ENCODE measurements at places on chromosomes 5 and 9.

- DNase-seq = no peak
Observed at GRCh38 chr9:98241357-98242300, 13.8 kb downstream of the TBC1D2 start.

GRCh38 chr9:89329917-89330316 is 11.6 kb downstream of the SECISBP2 start:
- no peak for DNase-seq

- no peak for DNase-seq
Observed at GRCh38 chr5:138490648-138491283, 25.5 kb downstream of the EGR1 start.

- DNase-seq = no peak
Observed at GRCh38 chr9:94624629-94625028, 14.7 kb downstream of the FBP1 start.

- no peak for DNase-seq
Observed at GRCh38 chr9:7376213-7376612, 423.4 kb downstream of the DMAC1 start.

GRCh38 chr9:105385381-105385985 is 62.4 kb upstream of the FSD1L start:
- no peak for DNase-seq

DNA sequence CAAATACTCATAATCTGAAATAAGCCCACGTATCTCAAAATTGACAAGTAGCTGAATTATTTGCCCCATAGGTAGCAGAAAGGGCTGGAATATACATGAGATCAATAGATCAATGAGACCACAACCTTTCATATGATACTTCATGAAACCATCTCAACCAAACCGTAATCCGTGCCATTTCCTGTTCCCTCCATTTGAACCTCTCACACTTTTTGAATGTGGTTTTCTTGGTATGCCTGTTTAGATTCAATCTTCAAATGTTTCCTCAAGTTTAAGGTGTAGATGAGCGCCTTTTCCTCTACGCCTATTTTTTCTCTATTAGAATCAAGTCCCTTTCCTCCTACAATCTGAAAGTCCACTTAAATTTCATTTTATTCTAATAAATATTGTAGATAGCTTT is 805.5 kb downstream of the EFNA5 start:
- DNase-seq = no peak

DNA sequence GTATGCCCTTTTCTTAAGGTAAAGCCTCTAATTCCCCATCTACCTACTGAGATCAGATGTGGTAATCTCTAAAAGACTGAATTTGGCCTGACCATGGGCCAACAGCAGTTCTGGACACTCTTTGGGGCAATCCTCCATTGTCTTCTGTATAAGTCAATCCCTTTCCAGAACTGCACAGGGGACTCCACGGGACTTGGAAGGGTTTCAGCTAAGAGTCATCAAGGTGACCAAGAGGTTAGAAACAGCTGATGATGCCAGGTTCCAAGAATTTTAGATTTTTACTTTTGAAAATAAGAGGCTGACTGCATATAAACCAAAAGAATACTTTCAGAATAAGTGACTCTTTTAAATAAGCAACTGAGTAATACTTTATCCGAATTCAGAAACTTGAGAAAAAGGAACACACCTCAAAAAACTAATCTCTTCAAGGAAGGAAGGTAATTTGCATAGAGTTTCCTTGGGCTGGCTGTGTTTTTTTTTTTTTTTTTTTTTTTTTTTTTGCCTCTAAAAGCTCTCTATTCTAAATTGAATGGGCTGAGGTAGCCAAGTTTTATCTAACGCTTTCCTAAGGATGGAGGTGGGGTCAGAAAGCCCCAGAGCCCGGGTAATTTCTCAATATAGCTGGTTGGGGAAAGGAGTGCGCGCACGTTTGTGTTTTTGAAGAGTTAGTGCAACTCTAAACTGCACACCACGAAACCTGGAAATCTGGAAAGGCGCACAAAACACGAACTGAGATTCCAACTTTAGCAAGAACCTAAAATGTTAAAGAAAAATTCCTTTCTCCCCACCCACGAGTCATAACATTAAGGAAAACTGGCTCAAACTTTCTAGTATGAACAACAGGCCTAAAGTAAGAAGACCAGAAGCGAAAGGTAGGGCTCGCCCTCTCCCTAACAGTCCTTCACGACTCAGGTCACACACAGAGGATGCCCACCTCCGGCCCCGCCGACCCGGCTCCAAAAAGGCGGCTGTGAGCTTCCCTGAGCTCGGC is 1.3 kb downstream of the VCP start:
- DNase-seq = no peak

DNA sequence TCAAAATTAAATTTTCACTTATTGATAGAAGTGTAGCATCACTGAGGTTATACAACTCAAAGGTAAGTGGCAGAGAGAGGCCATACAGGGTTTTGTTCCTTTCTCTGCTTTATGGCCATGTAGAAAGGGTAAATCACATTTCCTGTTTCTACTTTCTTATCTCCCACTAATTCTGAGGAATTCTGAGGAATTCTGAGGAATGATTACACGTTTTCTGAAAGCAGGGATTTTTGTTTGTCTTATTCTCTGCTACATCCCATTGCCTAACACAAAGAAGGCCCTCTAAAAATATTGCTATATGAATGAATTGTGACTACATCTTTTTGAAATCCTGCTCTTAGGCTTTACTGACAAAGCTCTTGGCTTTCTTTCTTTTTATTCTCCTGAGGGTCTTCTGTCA is 516.9 kb upstream of the ZNF608 start:
- no peak for DNase-seq

GRCh38 chr5:136743052-136743451 is 377.7 kb upstream of the TRPC7 start:
- no peak for DNase-seq

- no peak for DNase-seq
Observed at GRCh38 chr5:153151558-153151957, 338.9 kb upstream of the GRIA1 start.

DNA sequence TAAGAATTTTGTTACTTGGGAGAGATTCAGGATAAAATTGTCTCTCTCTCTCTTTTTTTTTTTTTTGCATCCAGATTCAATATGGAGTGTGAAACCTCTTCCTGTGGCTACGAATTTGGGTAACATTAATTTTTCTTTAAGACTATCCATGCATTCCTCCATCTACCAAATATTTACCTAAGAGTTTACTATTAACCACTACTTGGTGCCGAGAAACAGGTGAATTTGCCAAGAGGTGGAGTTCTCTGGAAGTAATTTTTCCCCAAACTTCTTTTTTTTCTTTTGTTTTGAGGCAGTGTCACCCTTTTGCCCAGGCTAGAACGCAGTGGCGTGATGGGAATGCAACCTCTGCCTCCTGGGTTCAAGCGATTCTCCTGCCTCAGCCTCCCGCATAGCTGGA is 206.3 kb upstream of the VLDLR start:
- no peak for DNase-seq

GRCh38 chr9:75892216-75892911 is 1.9 kb downstream of the PCSK5 start:
- DNase-seq = no peak

GRCh38 chr5:124446120-124446519 is 300.3 kb downstream of the ZNF608 start:
- DNase-seq = no peak

GRCh38 chr9:89363311-89363670 is 45.0 kb downstream of the SECISBP2 start:
- DNase-seq = no peak

DNA sequence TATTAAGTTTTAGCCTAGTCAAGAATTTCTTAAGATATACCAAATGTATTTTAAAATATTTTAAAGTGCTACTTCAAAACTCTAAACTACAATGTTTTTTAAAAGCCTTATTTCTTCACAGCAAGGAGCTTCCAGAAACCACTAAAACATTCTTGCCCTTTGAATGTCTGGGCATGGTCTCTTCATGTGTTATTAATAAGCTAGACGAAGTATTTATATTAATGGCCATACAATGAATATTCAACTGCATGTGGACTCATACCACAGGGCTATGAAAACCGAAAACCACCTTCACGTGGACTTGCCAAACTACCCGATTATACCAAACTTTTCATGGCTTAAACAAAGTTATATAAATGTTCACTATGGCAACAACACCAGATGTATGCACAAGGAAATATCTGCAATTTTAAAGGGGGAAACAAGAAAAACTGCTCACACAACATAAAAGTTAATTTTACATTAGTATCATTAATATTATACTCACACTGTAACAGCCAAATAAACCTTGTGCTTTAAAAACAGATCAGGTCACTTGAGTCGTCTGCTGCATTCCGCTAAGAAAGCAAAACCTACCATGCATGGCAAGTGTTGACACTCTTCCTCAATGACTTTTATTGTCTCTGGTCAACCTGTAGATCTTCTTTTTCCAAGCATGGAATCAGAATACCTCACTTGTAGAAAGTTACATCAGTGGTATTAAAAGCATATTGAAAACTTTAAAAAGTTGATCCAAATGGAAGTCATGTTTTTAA is 246.3 kb downstream of the BNC2 start:
- DNase-seq = no peak

- no peak for DNase-seq
Observed at GRCh38 chr9:28155671-28156070, 582.4 kb upstream of the C9orf72 start.

DNA sequence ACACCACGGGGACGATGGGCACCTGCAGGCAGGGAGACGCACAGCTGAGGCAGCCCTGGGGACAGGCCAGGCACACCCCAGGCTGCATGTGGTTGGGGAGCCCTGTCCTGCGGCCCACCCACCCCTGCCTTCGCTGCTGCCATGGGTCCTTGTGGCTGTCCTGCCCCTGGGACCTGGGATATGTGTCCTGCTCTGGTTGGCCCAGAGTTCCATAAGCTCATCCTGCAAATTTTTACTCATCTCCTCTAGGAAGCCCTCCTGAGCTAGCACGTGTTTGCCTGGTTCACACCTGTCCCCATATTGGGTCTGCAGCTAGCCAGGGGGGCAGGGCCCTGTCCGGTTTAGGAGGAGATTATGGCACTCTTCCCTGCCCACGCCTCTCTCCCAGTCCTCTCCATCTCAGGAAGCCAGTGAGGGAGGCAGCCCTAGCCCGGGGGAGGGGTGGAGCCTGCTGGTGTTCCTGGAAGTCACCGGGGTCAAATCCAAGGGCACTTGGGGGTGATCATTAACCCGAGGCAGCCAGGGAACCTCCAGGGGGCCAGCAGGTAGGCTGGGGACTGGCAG is 12.2 kb downstream of the EGFL7 start:
- DNase-seq = no peak

- DNase-seq = no peak
Observed at GRCh38 chr5:180803181-180804128, 849 bp upstream of the MGAT1 start.

DNA sequence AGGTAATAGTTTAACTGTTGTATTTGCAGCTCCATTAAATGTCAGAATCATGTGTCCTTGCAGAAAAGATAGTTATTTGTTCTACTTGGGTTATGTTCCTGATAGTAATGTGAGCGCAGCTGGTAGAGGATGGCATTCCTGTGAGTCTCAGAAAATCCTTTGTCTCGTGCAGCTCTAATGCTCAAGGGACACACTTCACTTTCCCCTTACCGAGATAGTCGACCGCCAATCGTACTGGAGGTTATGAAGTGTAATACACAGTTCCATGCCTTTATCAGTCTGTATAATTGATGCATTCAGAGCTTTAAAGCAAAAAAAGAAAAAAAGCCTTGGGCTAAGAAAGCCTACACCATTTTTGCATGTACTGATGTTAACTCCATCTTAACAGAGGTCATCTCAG is 60.2 kb upstream of the SRP19 start:
- DNase-seq = no peak

- no peak for DNase-seq
Observed at GRCh38 chr5:126613941-126614592, 13.3 kb downstream of the PHAX start.

- DNase-seq = no peak
Observed at GRCh38 chr5:37696190-37697021, 143.4 kb downstream of the GDNF start.

DNA sequence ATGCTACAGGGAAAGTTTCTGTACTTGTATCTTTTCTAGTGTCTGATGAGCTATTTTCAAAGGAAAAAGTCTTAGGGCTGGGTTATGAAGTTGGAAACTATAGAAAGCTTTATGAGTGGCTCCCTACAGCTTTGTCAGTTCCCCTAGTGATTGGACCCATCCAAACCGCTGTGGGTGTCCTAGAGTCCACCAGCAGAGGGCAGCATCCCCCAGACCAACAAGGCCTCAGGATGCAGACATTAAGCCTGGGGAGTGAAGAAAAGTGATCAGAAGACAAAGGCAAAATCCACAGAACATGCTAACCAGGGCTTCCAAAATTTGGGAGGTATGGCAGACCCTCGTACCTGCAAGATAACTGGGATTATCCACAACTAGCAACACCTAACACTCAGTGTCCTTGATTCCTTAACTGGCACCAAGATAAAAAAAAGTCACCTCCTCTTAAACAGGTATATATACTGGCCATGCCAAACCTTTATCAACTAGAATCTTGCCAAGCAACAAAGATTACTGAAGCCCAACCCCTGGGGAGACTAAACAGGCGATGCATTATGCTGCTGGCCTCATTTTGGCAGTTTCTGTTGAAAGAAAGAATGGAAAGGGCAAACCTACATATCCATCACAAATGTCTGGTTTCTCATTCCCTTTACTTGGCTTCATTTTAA is 110.4 kb upstream of the NR5A1 start:
- peak; percentile 63 for DNase-seq

DNA sequence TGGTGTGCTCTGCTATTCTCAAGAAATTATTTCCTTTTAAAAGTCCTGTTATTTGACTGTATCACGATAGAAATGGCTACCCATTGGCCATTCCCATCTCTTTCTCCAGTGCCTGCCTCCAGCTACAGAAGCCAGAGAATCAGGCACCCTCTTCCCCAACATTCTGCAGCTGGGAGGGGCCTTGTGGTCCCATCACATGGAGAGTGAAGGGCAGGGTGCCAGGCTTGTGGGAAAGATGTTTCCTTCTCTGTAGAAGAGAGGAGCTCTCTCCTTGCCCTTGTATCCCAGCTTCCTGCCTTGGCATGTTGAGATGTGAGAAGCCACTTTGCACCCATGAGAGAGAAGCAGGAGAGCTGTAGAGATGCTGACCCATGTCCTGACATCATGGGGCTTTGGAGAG is 465.0 kb downstream of the MTRR start:
- DNase-seq = no peak

- DNase-seq = no peak
Observed at GRCh38 chr5:33120671-33121070, 320.1 kb upstream of the TARS1 start.

DNA sequence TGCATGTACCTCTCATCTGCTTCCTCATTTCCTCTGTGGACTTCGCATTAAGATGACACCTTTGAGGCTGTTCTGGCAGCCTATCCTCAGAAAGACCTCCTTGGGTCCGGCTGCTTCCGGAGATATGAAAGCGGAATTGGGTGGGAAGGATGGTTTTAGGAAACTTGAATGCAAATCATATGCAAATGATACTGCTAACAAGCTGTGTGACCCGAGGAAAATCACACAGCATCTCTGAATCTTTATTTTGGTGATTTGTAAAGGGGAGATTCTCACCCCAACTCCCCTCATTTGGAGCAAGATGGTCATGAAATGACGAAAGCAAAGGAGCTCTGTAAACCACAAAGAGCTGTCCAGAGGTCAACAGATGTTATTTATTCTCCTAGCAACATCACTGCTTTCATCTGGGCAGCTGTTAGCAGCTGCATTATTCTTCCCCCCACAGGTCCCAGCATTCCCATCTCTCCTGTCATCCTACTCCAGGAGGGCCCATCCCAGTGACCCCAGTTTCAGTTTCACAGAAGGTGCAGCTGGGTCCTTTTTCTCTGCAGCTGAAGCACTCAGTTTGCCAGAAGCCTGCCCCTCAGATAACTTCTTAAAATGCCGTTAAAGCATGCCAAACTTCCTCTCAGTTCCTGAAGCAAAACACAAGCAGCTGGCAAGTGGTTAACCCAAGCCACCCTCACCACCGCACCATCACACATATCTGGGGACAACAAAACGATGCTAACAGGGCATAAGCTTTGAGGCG is 269.5 kb downstream of the SEC61B start:
- no peak for DNase-seq

All from NCI-H1930 (cell line).